Activated CD8-positive, alpha-beta memory T cell treated with anti-CD3 and anti-CD28 coated beads for 48 hours (primary cell): ENCODE measurements at places on chromosomes 13 and 19.

- no peak for DNase-seq
Observed at GRCh38 chr13:91112201-91112923, 235.1 kb upstream of the MIR17HG start.

- no peak for DNase-seq
Observed at GRCh38 chr13:98220271-98220791, 43.3 kb upstream of the RNF113B start.

DNA sequence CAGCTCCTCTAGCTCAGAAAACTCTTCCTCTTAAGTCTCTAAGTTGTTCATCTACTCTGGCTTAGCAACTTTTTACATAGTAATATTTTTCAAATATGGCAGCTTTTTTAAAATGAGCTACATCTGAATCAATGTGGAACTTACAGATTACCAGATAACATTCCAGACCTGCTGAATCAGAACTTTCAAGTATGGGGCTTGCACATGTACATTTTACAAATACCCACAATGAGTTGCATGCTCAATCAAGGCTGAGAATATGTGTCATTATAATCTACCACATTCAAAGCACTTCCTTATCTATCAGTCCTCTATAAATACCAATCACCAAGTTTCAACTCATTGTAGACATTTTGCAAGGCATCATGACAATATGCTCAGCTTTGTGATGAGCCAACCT, 383.1 kb downstream of the FGF14 start:
- no peak for DNase-seq

- no peak for DNase-seq
Observed at GRCh38 chr13:45339867-45340266, 1.1 kb downstream of the TPT1 start.

GRCh38 chr13:109369353-109370052, 416.9 kb downstream of the IRS2 start:
- no peak for DNase-seq

DNA sequence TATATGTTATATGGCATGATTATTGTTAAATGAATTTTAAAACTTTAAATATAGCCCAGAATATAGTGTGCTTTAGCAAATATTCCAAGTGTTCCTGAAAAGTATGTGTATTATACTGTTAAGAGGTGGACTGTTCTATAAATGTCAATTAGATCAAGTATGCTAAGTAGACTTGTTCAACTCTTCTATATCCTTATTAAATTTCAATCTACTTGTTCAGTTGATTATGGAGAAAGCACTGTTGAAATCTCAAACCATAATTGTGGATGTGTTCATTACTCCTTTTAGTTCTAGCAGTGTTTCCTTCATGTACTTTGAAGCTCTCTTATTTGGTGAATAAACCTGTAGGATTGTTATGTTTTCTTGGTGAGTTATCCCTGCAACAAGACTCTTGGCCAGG, 52.5 kb downstream of the SPACA7 start:
- no peak for DNase-seq

GRCh38 chr13:19185865-19186645, 4.4 kb upstream of the TUBA3C start:
- DNase-seq, result no peak

DNA sequence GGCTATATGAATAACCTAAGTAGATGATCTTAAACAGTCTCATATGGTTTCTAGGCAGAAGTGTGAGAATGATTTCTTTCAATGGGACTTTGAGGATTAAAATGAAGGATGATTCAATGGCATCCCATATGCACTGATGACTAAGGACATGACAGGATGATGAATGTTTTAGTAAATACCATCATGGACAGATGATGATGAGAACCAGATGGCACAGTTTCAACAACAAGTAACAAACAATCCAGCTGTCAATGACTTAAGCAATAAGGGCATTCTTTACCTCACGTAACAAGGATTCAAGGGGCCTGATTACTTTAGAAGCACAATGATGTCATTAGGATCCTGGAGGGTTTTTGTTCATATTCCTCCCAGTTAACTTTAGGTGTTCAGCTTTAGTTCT, 2678.4 kb downstream of the PCDH9 start:
- DNase-seq, result no peak

GRCh38 chr13:90763476-90764150, 583.9 kb upstream of the MIR17HG start:
- no peak for DNase-seq

DNA sequence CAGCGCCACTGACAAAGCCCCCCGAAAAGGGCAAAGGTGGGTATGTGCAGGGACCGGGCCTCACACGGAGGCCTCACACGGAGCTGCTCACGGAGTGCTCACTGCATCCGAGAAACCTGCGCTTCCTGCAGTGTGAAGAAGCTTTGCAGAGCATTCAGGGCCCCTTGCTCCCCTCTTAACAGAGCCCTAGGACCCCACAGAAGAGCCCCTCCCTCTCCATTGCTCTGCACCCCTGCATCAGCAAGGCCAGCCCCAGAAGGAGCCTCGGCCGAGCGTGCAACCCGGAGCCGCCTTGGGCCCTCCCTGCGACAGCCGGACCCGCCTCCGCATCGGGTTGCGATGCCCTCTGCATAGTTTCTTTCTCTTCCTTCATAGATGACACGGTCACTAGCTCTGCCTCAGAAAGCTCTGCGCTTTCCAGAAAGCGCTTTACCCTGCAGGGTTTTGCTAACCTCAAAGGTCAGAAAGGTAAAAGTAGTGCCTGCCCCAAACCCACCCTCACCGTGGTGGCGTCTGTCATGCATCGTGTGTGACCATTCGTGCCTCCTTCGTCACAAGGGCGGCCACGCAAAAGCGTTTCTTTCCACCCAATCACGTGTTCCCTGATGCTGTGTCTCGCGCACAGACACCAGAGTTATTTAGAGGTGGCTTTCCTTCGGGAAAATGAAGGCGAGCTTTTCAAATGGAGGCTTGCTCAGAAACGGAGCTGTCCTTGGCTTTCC, 15.7 kb upstream of the F7 start:
- no peak for DNase-seq

GRCh38 chr19:16955161-16955560, 66.4 kb downstream of the F2RL3 start:
- no peak for DNase-seq

DNA sequence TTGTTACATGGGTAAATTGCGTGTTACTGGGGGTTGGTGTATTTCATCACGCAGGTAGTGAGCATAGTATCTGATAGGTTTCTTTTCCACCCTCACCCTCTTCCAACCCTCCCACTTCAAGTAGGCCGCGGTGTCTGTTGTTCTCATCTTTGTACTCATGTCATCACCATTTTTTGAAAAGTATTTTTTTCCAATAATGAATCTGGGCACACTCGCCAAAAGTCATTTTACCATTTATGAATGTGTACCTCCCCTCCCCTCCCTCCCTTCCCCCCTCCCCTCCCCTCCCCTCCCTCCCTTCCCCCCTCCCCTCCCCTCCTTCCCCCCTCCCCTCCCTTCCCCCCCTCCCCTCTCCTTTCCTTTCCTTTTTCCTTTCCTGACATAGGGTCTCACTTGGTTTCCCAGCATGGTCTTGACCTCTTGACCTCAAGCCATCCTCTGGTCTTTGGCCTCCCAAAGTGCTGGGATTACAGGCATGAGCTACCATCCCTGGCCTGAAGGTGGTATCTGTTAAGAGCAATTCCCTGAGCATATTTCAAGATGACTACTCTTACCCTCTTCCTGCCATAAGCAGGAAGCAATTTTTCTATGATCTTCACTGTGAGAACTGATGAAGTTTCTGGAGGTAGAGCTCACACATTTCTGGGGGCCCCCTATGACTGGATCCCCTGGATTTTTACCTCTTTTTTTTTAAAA, 15.7 kb downstream of the ZNF627 start:
- no peak for DNase-seq

DNA sequence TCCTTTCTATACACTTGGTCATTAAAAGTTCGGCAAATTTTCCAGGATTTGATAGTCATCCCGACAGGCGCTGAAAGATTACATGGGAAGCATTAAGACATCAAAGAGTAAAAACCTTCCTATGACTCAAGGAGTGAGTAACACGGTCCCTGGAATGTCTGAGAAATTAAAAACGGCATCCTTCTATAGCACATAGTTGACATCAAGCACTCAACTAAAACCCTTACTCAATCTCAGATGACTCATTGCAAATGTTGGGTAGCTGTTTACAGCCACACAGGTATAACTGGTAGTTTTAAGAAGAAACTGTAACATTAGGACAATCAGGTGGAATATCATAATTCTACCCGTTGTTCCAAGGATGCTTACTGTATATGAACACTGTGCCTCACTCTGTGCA, 6.4 kb upstream of the LGALS13 start:
- no peak for DNase-seq

DNA sequence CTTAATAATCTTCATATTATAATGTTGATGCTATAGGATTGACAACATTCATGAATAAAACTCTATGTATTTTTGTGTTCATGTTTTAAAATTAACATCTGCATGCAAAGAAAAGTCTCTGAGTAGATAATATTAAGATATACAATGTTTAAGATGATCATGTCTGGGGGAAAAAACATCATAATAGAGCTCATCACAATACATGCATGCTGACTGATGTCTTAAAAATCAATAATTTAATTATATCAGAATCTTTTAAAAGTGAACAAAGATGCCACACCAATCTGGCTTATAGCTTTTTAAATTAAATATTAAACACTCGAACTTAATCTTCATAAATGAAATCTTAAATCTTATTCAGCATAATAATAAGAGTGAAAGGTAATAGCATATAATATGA, 933.9 kb upstream of the MIR17HG start:
- DNase-seq, result no peak

DNA sequence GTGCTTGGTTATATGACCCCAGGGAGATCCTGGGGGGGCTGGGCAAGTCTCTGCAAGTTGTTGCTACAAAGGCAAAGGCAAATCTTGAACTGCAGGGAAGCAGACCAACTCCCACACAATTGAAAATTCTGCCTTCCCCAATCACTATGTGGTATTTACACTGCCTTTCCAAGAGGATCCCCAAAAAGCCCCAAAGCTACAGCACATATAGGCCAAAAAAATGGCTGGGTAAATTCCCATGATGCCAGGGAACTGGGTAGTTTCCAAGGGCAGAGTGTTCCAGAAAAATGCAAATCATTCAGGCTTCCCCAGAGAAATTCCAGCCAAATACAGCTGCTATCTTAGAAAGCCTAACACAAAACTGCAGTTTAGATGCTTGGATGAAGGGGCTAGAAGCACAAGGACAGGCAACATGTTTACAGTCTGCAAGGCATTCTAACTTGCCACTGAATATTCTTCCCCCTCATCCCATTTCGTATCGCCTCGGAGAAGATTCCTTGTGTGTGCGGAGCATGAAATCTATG, 6.2 kb downstream of the FOXO1 start:
- DNase-seq, result no peak

DNA sequence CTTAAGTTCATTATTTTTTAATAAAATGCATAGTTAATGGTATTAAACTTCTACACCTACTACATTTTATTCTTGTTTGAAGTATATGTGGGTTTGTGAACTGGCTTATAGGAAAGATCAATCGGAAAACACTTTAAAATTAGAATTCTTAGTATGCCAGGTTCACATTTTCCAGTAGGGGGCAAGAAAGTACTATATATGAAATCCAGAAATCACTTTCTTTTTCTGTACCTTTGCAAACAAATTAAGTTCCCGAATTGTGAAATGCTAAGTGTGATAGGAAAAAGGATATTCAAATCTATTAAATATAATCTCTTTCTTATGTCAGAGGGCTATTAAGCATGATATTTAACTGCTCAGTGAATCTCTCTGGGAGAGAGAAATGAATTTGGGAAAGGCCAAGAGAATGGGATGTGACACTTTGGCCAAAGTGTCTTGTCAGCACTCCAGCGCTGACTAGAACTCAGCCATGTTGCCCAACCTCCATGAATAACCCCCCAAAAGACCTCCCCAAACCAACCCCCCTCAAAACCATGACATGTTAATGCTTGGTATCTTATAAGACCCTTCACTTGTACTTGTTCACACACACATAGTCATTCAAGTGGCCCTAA, 122.6 kb upstream of the SLC10A2 start:
- no peak for DNase-seq

DNA sequence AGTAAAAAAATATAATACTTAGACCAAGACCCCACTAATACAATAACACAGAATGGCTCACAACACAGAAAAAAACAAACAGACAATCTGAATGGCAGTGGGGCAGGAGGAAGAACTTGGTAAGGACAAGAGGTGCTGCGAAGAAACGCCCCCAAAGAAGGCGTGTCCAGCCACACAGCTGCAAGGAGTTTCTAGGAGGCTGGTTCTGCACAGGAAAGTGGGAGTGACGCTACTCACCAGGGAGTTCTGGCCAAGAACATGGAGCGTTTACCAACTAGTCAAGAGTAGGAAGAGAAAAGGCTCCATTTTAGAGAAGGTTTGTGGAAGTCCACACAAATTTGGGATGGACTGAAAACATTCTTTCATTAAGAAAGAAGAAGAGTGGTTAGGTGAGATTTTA, 95.3 kb upstream of the SLC15A1 start:
- DNase-seq, result no peak

DNA sequence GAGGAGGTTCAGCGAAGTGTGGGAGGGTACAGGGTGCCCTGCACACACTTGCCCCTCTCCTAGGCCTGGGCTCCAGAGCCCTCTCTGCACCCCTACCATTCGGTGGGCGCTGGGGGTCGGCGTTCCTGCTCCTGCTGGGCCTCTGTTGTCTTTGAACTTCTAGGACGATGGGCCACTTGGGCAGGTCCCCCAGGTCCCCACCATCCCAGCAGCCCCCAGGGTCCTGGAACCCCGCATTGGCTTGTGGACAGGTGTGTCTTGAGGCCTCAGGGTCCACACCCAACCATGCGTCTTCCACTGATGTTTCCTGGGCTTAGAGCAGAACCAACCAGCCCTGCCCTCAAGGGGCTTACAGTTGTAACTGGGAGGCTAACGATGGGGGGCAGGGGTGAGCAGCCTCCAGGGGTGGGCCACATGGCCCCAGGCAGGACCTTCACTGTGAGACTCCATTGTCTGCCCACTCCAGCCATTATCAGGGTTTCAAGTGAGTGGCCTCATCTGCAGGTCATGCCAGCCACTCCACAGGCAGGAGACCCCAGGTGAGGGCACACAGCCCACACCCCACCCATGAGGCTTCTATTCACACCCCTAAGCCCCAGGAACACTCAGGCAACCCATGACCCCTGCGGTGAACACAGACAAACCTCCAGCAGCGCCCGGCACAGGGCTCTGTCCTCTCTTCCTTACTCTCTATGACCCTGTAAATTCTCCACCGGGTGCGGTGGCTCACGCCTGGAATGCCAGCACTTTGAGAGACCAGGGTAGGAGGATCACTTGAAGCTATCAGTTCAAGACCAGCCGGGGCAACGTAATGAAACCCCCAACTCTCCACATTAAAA, 2.0 kb upstream of the KLF16 start:
- DNase-seq, result no peak

GRCh38 chr13:65342541-65343337, 1887.4 kb downstream of the PCDH9 start:
- DNase-seq, result no peak

GRCh38 chr19:35792888-35793287, 17.5 kb downstream of the ARHGAP33 start:
- DNase-seq, result no peak

- DNase-seq, result no peak
Observed at GRCh38 chr13:40432018-40432978, 234.1 kb downstream of the FOXO1 start.

GRCh38 chr13:53012707-53013106, 15.9 kb upstream of the OLFM4 start:
- DNase-seq, result no peak
